Astrocyte of the spinal cord (primary cell): ENCODE measurements at places on chromosomes 7 and 10.

GRCh38 chr7:27705200-27705594 is 34.8 kb upstream of the TAX1BP1 start:
- DNase-seq, result no peak

GRCh38 chr10:72335394-72336258 is 19.1 kb downstream of the DNAJB12 start:
- DNase-seq, result peak; percentile 86

GRCh38 chr10:79310911-79311573 is 36.2 kb upstream of the PPIF start:
- no peak for DNase-seq

DNA sequence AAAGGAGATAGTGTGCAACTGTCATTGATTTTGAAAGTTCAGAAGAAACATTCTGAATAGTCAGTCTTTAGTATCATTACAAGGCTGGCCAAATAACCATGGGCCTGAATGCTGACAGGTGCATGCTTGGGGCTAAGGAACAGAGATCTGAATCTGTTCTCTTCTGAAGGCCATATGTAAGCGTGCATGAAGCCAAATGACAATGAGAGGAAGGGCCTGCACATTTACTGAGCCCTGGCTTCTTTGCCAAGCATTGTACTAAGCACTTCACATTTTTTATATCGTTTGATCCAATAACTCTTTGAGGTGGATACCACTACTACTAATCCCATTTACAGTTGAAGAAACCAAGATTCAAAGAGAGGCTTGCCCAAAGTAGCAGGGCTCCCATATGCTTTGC is 22.5 kb upstream of the TIAL1 start:
- no peak for DNase-seq

DNA sequence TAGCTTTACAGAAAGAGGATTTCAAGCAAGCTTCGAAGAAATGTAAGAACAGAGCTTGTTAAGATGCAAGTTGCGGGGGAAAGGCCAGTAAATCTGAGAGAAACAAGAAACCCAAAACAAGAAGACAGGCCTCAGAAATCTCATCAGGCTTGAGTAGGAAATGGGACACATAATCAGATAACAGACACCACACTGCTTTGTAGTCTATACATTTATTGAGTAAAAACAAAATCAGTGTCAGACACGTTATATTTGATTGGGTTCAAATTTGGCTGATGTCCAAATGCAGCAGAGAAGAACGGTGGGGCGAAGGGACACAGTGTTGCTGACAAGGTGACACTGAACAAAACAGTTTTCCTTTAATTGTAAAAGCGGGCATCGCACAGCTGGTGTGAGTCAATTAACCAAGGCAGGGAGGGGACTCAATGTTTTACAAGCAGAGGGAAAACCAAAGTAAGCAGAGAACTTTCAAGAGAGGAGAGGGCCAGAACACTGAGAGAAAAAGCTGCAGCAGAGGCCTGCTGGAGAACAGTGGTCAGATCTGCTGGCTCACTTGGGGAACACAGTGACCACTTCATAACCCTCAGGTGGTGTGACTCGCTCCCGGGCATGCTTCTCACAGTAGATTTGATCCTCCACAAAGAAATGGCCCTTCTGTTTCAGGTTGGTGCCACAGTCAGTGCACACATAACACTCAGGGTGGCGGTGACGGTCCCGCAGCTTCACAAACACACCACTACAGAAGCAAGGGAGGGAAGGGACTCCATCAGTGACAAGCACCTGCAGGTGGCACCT is 43.5 kb downstream of the ACSM6 start:
- DNase-seq, result peak; percentile 39

GRCh38 chr10:8726779-8727084 is 672.2 kb downstream of the GATA3 start:
- no peak for DNase-seq

GRCh38 chr7:42068554-42069280 is 168.3 kb downstream of the GLI3 start:
- no peak for DNase-seq

- DNase-seq, result no peak
These were observed 33.0 kb downstream of the OR6V1 start for GRCh38 chr7:143085109-143085508.

- no peak for DNase-seq
These were observed 13.5 kb downstream of the ZC3HC1 start for GRCh38 chr7:130037703-130038102.

DNA sequence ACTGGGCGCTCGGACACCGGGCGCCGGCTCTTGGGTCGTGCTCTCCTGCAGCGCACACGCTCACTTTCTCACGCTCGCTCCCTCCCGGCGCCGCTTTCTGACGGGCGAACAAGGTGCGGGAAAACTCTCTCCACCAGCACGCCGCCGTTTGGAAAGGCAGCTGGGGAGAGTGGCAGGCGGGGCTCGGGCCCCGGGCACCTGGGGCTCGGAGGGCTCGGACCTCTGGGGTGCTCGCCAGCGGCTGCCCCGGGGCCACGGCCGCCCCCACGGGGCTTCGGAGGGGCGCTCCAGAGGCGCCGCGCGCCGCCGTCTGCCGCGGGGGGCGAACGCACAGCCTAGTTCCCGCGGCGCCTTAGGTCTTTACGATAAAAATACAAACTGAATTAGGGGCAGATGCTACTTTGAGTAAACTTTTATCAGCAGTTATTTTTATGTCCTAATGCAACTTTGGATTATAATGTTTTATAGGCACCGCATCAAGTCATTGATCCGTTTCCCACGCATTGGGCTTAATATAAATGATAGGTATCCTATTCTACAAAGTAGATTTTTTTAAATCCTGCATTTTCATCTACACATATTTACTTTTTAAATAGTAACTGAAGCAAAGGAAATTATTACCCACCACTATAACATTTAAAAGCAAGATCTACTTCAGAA is 535 bp upstream of the EPC1 start:
- DNase-seq, result no peak

GRCh38 chr7:140390466-140391190 is 7.7 kb downstream of the SLC37A3 start:
- peak; percentile 43 for DNase-seq

GRCh38 chr7:44101966-44102845 is 1.9 kb upstream of the AEBP1 start:
- DNase-seq, result peak; percentile 67

- DNase-seq, result no peak
These were observed 1.7 kb downstream of the RALA start for GRCh38 chr7:39624935-39625694.

DNA sequence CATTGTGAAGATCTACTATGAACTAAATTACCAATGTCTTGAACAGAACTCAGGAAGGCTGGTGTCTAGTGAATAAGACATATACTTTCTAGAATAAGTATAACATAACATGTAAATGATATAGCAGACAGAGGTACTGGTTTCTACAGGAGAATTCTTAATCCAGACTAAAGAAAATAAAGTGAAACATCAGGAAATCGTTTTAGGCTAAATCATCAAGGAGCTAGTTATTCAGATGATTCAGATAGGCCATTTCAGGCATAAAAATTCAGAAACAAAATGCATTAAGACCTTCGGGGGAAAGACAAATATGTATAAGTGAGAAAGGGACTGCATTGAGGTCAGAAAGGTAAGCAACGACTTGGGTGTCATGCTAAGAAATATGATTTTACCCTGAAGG is 170.6 kb downstream of the LRRN3 start:
- peak; percentile 8 for DNase-seq

GRCh38 chr10:12214763-12215218 is 18.8 kb downstream of the CDC123 start:
- DNase-seq, result peak; percentile 62

DNA sequence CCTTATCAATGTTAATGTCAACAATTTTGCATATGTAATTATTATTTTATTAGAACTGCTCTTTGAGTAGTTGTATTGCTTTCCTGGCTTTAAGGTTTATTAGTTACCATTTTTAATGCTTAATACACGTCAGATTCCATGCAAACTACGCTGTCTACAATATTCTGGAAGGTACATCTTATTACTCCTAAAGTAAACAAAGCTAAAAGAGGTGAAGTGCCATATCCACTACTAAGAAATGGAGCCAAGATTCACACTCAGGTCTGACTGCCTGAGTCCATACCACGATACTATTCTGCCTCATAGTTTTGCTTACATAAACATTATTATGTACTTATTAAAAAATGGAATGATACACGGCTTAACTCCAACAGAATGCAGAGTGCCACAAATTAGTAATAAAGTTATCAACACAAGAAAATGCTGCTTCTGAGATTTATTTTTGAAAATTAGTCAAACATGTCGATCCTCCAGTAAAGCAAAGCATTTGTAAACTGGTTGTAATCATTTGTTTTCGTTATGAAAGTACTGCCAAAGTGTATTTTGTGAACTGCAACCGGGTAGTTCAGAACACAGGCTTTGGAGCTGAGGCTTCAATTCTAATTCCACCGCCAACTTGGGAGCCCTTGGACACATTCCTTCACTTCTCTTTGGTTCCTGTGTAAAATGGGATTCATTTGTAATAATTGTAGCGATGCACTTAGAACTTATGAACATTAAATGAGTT is 1.1 kb upstream of the DMTF1 start:
- no peak for DNase-seq

DNA sequence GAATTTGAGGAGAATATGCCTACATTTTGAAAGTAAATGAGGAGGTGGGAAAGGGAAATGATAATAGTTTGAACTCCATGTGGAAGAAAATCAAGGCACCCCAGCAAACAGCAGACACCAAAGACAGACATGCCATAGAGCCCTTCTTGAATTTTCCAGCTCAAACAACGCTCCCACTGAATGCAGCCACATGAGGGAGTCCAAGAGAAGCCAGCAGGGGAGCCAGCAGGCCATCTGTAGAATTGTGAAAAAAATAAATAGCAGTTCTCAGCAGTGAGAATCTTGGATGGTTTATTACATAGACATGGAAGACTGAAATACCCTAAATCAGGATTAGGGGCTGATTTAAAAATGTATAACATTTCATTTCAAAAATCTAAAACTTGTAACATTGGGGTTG is 1567.3 kb upstream of the LRRTM3 start:
- DNase-seq, result peak; percentile 10

GRCh38 chr7:64892116-64892515 is 11.0 kb upstream of the ZNF273 start:
- DNase-seq, result no peak

- no peak for DNase-seq
These were observed 200.6 kb downstream of the GLRX3 start for GRCh38 chr10:130336617-130337304.

DNA sequence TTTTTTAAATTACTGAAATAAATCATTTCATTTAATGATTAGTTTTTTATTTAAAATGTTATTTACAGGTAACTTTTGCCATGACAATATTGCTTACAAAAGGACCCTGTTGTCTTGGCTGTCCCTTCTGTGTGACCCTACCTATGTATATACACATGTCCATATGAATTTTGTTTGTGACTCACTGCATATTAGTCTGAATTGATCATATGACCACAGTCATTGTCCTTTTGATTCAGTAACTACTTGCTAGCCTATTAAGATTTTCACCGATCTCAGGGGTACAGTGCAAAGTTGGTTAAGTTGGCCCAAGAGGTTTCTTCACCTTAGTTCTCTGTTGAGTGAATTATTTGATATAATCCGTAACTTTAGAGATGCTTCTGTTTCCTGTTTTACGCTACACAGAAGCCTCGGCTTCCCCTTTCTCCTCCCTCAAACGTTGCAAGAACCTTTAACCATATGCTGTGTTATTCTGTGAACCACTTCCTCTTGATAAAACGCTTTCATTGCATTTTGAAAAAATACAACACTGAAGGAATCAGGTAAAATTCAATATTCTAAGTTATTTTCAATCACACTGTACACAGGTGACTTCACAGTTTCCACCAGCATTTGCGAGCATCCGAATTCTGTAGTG is 43.9 kb downstream of the APBB1IP start:
- no peak for DNase-seq

DNA sequence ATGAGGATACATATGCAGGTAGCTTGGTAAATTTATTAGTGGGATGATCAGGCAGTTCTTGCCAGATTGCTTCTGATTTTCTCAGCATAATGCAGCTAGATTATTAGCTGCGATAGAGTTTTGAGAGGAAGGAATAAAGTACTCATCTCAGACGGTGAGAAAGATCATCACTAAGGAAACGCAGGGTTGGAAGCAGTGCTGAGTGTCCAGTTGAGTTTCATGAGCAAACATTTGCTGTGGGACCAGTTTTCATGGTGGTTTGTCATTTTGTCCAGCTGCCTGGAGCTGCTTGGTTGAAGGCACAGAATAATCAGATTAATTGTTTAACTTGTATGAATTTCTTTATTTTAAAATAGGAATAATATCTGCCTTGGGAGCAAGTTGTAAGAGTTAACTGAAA is 33.1 kb downstream of the RAB18 start:
- no peak for DNase-seq

- DNase-seq, result no peak
These were observed 236.3 kb upstream of the IGFBP3 start for GRCh38 chr7:46157404-46157803.

- DNase-seq, result no peak
These were observed 113.8 kb downstream of the EBF3 start for GRCh38 chr10:129850316-129850715.

- no peak for DNase-seq
These were observed 105.6 kb upstream of the GPR26 start for GRCh38 chr10:123560301-123561140.

- DNase-seq, result no peak
These were observed 272.6 kb downstream of the ELMO1 start for GRCh38 chr7:37176079-37176478.

DNA sequence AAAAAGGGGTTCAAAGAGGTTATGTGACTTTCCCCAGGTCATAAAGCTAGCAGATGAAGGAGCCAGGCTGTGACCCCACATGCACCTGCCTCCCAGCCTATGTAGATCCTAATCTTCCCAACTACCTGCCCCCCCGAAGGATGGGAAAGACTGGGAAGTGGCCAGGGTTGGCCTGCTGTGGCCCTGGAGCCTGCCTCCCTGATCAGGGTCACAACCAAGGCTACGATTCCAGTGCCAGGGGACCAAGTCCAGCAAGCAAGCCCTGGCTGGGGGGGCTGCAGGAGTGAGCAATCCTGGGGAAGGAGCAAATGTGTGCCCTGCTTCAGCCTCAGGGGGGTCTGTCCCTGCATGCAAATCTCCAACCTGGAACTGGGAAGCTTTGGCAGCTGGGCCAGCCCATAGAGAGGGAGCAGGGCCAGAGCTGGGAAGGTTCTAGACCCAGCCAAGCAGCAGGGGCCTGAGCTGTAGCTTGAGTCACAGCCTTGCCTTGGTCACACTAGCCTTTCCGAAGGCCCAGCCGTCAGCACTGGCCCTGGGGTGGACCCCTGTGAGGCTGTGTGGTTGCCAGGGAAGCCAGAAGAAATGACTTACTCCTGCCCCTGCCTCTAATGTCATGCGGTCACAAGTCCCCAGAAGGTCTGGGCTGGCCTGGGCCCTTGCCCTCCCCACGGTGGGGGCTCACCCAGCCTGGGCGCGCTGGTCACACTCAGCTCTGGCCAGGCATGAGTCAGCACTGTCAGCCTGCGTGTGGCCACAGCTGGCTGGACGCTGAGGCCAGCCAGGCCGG is 96.4 kb upstream of the ZMIZ1 start:
- DNase-seq, result peak; percentile 95

GRCh38 chr7:19715499-19715898 is 6.7 kb upstream of the POLR1F start:
- DNase-seq, result no peak
